ENCODE measurements at places on chromosomes 2 and 18. TPM values are rescaled to one million over a fixed set of nuclear protein-coding genes. Genes with fewer than 3 reads are reported as not detected.

DNA sequence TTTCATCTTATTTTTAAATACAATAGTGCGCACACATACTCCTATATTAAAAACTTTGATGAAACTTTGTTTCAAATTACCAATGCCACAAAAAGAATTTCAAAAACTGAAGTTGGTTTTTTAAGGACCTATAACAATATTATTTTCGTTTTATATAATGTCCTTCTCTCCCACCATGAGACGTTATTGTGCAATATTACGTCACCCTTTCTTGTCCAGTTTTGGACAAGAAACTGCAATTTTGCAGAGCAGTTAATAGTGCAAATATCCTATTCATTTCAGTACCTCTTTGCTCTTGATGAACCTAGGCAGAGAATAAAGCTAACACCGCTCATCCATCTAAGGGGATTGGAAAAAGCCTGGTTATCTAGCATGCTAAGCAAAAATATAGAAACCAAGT, 9.7 kb upstream of the ZNF516 start:
- no peak overlapping the region for H3K4me3 ChIP-seq
- H3K27me3 ChIP-seq: no peaks in the 10 kb centered on the region
- H3K36me3 ChIP-seq: no peaks in the 10 kb centered on the region
- no peak overlapping the region for H3K27ac ChIP-seq
- no peak for DNase-seq
- no peaks in the 10 kb centered on the region for H3K4me1 ChIP-seq

- no peaks in the 10 kb centered on the region for H3K27me3 ChIP-seq
- H3K27ac ChIP-seq: no peak overlapping the region
- DNase-seq: no peak
- no peaks in the 10 kb centered on the region for H3K4me1 ChIP-seq
Measured at GRCh38 chr2:198220763-198221610, 416.6 kb downstream of the PLCL1 start.

DNA sequence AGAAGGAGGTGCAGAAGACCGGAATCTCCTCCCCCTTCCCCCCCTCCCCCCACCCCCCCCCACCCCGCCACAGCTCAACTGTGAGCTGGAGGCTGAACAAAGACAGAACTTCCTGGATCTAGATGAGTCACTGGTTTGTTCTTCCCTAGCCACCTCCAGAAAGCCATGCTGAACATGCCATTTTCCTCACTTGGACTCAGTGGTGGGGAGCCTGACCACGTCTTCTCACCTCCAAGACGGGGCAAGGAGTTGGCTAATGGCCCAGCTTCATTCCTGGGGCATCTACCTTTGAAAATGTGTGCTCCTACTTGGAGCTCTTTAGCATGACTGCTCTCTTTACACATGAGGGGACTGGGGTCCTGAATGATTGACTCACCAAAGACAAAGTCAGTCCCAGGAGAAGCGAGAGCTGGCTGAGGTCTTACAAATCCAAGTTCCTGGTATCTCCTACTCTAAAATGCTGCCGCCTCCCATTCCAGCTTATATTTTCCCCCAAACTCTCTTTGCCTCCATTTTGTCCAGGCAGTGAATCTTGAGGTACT, 22.6 kb upstream of the FZD5 start:
- H3K4me3 ChIP-seq: no peak overlapping the region
- no peak for DNase-seq
- H3K4me1 ChIP-seq: no peaks in the 10 kb centered on the region
- H3K36me3 ChIP-seq: no peaks in the 10 kb centered on the region

DNA sequence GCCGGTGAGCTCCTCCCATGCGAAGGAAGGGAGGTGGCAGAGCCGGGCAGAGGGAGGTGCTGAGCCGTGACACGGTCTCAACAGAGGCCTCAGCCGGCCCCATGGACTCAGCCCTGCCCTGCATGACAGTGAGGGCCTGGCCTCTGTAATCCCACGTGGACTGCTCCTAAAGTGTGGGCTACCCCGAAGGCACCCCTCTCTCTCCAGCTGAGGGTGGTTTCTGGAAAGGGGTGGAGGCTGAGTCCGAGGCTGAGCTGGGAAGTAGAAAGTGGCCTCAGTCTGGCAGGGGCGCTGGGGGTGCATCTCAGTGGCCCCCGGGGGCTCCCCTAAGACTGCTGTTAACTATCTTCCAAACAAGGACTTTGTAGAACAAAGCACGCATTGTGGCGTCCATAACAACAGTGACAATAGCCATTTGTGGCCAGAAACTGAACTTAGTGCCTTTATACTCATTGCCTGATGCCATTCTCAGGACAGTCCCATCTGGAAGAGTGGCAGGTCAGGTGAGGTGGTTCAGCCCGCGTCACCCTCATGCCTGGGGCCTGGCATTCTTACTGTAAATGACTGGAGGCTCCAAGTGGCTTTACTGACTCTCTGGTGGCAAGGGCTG, 192.4 kb downstream of the TWIST2 start:
- H3K4me3 ChIP-seq: no peak overlapping the region
- no peaks in the 10 kb centered on the region for H3K36me3 ChIP-seq
- H3K27me3 ChIP-seq: no peaks in the 10 kb centered on the region
- no peak for DNase-seq
- no peak overlapping the region for H3K27ac ChIP-seq

DNA sequence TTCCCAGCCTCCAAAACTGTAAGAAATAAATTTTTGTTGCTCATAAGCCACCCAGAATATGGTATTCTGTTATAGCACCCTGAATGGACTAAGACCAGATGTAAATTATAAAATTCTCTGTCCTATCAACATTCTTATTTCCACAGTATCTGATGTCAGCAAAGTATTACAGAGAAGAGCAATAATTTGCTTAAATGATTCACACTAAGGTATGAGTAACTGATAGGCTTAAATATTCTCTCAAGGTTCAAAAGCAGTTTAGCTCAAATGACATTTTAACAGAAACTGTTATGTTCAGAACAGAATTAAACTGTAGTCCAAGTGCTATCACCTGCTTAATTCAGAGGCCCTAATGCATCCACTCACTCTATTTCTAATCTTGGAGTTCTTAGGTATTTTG, 12.8 kb downstream of the SESTD1 start:
- no peaks in the 10 kb centered on the region for H3K27me3 ChIP-seq
- H3K4me3 ChIP-seq: no peak overlapping the region
- no peaks in the 10 kb centered on the region for H3K36me3 ChIP-seq
- H3K4me1 ChIP-seq: peaks cover 2% of the 10 kb centered on the region

GRCh38 chr2:60612033-60612432, 58.6 kb upstream of the BCL11A start:
- no peak overlapping the region for H3K27ac ChIP-seq
- no peaks in the 10 kb centered on the region for H3K36me3 ChIP-seq
- DNase-seq: no peak
- H3K27me3 ChIP-seq: no peaks in the 10 kb centered on the region

DNA sequence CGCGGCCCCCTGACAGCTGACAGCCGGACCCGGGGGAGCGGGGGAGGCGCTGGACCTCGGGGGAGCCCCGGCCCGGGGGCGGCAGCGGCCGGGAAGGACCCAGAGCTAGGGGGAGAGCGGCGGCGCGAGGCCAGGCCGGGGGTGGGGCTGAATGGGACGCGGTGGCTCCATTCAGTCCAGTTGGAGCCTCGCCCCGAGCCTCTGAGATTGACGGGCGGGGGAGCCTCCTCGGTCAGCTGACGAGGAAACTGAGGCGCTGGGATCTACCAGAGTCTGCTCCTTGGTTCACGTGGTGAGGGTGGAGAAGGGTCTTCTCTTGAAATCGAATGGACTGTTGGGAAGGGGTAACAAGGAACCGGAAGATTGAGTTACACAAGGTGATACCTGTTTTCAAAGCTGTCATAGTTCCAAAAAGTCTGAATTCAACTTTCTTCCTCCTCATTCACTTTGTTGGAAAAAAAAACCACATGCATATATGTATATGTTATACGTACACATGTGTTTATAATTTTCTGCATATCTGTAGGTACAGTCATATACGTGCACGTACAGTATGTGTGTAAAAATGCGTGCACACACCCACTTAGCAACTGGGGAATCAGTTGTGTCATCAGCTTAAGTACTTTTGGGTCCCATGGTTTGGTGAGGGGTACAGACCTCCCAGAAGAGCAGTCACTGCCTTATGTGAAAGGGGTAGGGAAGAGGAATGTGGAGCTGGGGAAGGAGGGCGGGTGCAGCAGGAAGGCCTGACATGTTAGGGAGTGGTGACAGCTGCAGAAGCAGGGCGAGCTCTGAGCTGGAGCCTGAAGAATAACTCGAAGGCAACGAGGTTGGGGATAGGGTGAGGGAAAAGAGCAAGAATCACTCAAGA, 628 bp downstream of the PPP1R7 start:
- no peak overlapping the region for H3K27ac ChIP-seq
- H3K27me3 ChIP-seq: no peaks in the 10 kb centered on the region
- H3K4me1 ChIP-seq: no peaks in the 10 kb centered on the region
- H3K4me3 ChIP-seq: peak overlapping the region; percentile 61
- H3K36me3 ChIP-seq: no peaks in the 10 kb centered on the region

DNA sequence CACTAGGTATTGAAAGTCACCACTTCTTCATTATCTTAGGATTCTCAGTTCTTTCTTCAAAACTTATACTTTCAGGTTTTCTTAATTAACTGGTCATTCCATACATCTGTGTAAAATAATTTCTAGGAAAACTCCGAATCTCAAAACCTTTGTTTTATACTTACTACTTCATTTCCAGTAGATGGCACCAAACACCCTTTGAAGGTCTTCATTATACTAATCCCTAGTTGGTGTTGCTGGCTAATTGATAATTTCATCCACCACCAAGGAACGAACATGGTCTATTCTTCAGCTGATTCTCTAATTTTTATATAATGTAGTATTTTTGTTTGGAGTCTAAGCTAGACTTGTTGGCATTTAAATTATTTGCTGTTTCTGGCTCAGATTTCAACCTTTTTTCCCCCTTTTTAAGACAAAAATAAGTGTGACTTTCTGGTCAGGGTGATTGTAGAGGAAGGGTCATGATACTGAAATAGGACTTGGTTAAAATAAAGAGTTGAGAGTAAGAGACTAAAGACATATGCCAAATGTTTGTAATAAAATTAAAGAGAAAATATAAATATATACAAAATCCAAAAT, 2.8 kb upstream of the MXD1 start:
- no peak for DNase-seq
- no peaks in the 10 kb centered on the region for H3K4me1 ChIP-seq
- H3K36me3 ChIP-seq: no peaks in the 10 kb centered on the region
- no peak overlapping the region for H3K27ac ChIP-seq
- no peaks in the 10 kb centered on the region for H3K27me3 ChIP-seq

The RAB17 gene
- 3.7 TPM for total RNA-seq

The IL36RN gene
- not detected for total RNA-seq

The KIAA2012 gene
- not detected for total RNA-seq

Measured in aorta (tissue), 5 donors.